Fibroblast of skin of left quadriceps (primary cell): ENCODE measurements at places on chromosomes 3 and 15.

- no peak for DNase-seq
These were observed 23.0 kb downstream of the TPM1 start for GRCh38 chr15:63065262-63066221.

- DNase-seq, result no peak
These were observed 582.5 kb downstream of the PLOD2 start for GRCh38 chr3:145578471-145578870.

DNA sequence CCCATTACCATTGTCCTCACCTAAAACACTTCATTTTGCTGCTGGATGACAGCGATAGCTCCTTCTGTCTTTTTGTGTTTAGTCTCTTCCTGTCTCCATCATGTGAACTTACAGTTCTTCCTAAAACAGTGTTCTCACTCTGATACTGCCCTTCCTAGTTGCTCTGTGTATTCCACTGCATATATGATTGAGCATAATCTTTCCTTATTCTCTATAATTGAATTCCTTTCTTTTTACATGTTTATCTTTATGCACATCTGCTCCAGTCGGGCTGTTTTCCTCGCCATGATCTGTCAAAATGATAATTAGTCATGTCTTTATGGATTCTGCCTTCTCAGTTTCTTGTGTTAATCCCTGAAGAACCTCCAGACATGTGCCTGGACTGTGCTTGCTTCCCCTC is 405.1 kb upstream of the SEMA6D start:
- DNase-seq, result no peak

- DNase-seq, result no peak
These were observed 260.7 kb downstream of the PLOD2 start for GRCh38 chr3:145900056-145900829.
